ENCODE measurements at places on chromosomes 4 and X.

GRCh38 chrX:115362334-115363095 is 73.0 kb downstream of the LUZP4 start:
- DNase-seq, result no peak

- no peak for DNase-seq
Measured at GRCh38 chr4:39637221-39637585, 1.5 kb downstream of the SMIM14 start.

GRCh38 chrX:133375615-133376340 is 39.5 kb downstream of the GPC4 start:
- DNase-seq, result no peak

- DNase-seq, result no peak
Measured at GRCh38 chr4:169199184-169199583, 71.6 kb downstream of the SH3RF1 start.

DNA sequence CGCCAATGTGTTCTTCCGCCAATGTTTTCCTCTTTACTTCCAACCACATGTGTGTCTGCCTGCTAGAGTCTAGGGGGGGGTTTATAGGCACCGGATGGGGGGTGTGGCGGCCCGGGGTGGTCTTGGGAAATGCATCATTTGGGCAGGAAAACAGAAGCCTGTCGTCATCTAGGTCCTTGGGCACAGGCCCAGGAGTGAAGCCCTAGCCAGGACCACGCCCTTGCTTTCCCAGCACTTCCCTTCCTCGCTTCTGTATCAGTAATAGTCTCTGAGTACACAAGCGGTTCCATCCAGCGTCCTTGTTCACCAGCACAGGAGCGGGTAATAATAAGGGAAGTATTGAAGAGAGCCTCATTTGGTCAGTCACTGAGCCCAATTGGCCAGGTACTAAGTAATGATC is 74.5 kb downstream of the QDPR start:
- no peak for DNase-seq

DNA sequence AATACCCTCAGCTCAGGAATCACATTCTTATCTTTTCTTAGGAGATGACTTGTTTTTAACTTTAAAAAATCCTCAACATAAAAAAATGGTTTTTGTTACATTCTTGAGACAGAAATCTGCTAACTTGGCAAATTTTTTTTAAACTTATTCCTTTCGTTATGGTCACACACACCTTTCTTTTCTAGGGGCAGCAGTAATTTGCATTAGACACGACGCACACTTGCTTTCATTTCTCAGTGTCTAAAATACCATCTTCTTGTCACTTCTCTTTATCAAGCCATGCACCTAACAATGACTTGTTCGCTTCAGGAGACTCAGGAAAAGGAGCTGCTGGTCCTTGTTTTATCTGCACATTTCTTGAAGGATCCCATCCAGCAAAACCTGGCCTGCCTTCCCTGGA is 112.6 kb upstream of the TBL1X start:
- no peak for DNase-seq

- no peak for DNase-seq
Measured at GRCh38 chr4:89267846-89268245, 39.8 kb downstream of the GPRIN3 start.

DNA sequence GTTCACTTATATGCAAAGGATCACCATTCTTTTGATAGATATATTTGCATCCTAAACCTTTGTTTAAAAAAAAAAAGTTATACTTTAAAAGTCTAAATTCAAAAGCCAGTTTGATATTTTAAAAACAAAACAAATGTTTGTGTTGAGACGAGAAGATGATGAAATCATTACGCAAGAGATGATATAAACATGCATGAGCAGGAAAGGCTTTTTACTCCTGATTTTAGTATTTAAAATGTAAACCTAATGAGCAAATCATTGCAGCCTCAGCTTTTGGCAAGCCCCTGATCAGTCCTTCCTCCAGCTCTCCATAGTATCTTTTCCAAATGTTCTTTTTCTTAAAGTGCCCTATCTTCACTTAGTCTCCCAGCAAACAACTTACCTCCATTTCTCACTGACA is 115.6 kb downstream of the ARAP2 start:
- DNase-seq, result no peak

- no peak for DNase-seq
Measured at GRCh38 chr4:87025614-87026041, 90.8 kb downstream of the AFF1 start.

- no peak for DNase-seq
Measured at GRCh38 chr4:7760228-7760627, 179.4 kb downstream of the AFAP1 start.
